ENCODE measurements at places on chromosomes 7 and 10. TPM values are rescaled to one million over a fixed set of nuclear protein-coding genes. Genes with fewer than 3 reads are reported as not detected.

- no peak for DNase-seq
These were observed 36.4 kb upstream of the ZNF488 start for GRCh38 chr10:47420305-47421056.

DNA sequence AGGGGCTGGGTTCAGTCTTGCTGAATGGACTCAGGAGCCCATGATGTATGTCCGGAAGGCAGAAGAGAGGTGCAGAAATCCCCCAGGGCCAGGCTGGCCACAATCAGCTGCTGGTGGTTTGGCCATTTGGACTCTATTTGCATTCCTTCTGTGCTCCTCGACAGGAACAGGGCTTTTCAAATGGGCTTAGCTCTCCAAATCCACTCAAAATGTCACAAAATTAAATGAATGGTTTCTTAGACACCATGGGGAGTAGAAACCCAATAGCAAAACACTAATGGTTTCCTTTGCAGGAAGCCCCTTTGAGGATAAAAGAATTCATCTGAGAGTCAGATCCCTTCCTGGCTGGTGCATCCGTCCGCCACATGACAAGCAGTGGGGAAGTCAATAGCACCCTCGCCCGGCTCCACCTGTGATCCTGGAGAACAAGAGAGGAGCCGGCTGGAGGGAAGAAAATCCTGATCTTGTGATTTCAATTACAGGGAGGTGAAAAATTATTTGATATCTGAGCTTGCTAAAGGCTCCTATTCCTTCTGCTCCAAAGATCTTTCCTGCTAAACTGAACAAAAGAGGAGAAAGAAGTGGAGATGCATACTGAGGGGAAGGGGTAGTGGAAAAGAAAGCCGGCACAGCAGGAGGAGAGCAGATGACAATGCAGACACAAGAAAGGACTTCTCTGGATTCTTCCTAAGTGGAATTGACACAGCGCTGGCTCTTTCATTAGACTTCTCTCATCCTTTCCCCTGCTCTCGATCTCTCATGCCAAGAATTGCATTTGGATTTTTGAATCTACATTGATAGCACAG, 190.7 kb downstream of the C7orf25 start:
- no peak for DNase-seq

The LRRTM3 gene
- total RNA-seq, result not detected

- no peak for DNase-seq
These were observed 18.7 kb downstream of the ZNF316 start for GRCh38 chr7:6655636-6656385.

The NRF1 gene
- total RNA-seq, result 16.7 TPM

The PRPF18 gene
- 22.5 TPM for total RNA-seq

GRCh38 chr7:55188590-55189138, 169.8 kb downstream of the EGFR start:
- no peak for DNase-seq

DNA sequence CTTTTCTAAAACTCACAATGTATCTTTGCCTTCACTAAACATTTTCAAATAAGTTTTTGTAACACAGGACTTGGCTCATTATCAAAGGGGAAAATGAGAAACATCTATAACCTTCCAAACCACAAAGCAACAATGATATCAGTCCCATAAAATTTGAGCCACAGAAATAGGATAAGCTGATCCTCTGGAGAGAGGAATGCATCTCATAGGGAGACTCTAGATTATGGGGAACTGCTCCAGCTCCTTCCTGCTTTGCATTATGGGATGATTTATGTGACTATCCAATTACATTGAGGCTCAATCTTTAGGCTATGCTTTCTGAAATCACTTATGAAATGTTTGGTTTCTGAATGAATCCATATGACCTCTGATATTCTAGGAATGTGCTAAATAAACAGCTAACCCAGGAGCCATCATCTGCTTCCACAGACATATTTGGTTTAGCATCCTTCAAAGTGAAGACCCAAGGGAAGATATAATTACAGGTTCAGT, 70.4 kb downstream of the CUBN start:
- DNase-seq, result no peak

The CYP26C1 gene
- 0.27 TPM for total RNA-seq

The CLCN1 gene
- total RNA-seq, result not detected

- no peak for DNase-seq
These were observed 176.9 kb downstream of the SH2D4B start for GRCh38 chr10:80714566-80714965.

The KLF14 gene
- not detected for total RNA-seq

Data from lower lobe of right lung (tissue), 2 donors.